Stimulated activated CD4-positive, alpha-beta T cell treated with anti-CD3 and anti-CD28 coated beads, Interleukin-12 subunit alpha, Interleukin-12 subunit beta, amount 100 ng/mL, for 24 hours (primary cell): ENCODE measurements at places on chromosomes 4 and X.

DNA sequence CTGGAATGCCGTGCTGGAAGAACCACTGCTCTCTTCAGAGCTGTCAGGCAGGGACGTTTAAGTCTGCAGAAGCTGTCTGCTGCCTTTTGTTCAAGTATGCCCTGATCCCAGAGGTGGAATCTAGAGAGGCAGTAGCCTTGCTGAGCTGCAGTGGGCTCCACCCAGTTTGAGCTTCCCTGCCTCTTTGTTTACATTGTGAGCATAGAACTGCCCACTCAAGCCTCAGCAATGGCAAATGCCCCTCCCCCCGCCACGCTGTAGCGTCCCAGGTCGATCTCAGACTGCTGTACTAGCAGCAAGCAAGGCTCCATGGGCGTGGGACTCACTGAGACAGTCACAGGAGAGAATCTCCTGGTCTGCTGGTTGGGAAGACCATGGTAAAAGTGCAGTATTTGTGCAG is 34.8 kb upstream of the MUC7 start:
- DNase-seq = no peak

DNA sequence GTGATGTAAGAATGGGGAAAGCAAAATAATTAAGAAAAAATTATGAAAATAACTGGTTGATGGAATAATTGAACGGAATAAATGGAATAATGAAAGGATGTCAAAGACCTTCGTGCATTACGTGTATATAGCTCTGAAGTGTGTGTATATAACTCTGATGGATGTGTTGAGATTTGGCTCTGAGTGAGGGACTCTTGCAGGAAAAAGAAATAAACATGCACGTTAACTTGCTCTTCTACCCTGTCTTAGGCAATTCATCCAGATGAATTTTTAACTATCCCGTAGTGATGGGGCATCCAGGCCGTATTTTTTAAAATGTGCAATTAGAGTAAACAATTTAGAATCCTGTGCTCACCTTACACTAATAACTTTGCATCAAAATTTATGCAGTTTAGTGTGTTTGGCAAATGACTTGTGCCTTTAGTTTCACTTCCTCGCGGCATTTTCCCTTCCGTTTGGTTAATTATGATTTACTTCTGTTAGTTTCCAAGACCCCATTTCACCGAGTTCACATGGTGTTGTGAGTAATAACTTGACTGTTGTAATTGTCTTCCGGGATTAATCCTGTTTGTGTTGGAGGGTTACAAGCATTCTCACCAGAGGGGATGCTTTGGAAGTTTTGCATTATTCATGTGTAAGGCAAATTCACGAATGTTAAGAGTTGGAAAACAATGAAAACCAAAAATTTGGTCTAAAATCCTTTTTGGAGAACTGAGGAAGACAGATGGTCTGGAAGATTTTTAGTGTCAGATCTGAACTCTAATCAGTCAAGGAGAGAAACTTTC is 256.5 kb upstream of the FAT1 start:
- DNase-seq = no peak

DNA sequence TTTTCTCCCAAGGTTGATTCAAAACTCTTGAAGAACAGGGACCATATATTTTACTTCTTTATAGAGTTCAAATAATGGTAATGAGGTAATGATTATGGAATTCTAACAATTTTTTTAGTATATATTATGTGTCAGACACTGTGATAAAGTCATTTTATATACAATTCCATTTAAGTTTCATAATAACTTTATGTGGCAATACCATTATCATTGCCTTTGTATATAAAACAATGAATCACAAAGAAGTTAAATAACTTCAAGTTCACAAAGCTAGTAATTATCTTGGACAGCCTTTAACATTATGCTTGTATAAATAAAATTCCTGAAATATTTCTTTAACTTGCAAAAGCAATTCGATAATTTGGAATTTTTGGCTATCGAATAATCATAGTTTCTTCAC is 20.6 kb downstream of the MAGEC1 start:
- DNase-seq = no peak

- no peak for DNase-seq
Measured at GRCh38 chrX:29903360-29903759, 312.0 kb upstream of the MAGEB2 start.

DNA sequence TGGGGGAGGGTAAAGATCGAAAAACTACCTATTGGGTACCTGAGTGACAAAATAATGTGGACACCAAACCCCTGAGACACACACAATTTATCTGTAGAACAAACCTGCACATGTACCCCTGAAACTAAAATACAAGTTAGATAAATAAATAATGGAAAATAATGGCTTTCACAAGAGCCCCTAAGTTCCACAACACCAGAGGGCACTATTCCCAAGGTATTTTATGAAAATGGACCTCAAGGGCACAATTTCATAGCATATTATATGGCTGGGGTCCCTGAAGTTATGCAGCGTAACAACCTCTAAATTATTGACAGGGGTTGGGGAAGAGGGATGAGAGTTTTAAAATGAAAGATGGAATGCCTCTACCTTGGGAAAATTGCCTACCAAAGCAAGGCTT is 81.3 kb upstream of the TMEM33 start:
- no peak for DNase-seq

- no peak for DNase-seq
Measured at GRCh38 chr4:179165000-179165738, 1722.9 kb upstream of the AGA start.

GRCh38 chr4:42954963-42955669 is 62.6 kb downstream of the GRXCR1 start:
- DNase-seq = no peak

- no peak for DNase-seq
Measured at GRCh38 chrX:88982933-88983332, 235.9 kb downstream of the CPXCR1 start.

GRCh38 chr4:17309567-17310268 is 202.2 kb downstream of the QDPR start:
- DNase-seq = no peak

- DNase-seq = no peak
Measured at GRCh38 chrX:100376576-100376975, 33.5 kb downstream of the PCDH19 start.

- no peak for DNase-seq
Measured at GRCh38 chrX:39176105-39176504, 374.8 kb downstream of the MID1IP1 start.

DNA sequence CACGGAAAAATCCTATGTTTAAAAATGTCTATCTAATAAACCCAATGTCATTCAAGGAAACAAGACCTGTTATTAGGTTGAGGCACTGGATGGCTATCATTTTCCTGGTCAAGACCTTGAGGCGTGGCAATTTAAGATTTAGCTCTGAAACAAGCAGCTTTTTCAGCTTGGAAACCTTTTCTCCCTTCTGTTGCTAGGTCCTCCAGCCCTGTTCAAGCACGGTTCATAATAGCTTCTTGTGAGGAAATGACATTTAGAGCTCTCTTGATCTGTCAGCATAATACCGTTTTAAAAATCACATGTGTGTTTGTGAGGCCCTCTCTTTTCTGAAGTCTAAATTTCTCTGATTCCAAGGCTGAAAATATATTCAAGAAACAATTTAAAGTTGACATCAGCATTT is 133.6 kb upstream of the GRPR start:
- no peak for DNase-seq

- no peak for DNase-seq
Measured at GRCh38 chr4:162938738-162939485, 227.8 kb downstream of the NAF1 start.

- DNase-seq = no peak
Measured at GRCh38 chrX:118727686-118728339, 407 bp downstream of the IL13RA1 start.

DNA sequence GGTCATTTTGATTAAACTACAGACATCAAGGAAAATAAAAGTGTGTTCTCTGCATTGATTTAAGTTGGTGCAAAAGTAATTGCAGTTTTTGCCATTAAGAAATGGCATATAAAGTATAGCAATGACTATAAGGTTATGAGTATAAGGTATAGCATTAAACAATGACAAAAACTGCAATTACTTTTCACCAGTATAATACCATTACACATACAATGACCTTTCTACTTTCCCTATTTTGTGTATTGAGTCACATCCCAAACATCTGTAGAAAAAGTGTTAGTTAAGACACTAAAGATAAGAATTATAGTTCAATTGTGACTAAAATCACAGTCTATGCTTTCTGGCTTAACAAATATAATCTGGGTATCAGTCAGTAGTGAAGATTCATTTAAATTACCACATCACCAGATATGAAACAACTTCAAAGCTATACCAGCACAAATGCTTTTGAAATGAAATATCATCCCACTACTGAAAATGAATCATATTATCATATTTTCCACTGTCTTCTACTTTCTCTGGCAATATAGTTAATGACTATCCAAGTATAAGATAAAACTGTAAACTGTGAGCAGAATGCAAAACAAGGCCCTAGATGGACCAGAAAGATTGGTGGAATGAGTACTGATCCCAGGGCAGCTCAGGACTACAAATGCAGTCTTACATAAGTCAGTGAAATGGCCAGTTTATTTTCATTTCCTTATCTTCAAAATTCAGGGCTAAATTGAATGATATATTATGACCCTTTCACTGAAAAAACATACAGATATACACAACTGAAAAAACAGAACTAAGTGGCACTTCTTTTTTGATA is 241.1 kb downstream of the ANTXR2 start:
- DNase-seq = no peak

GRCh38 chrX:36609616-36610585 is 398.3 kb upstream of the FAM47C start:
- no peak for DNase-seq

GRCh38 chrX:404656-405055 is 17.9 kb upstream of the PPP2R3B start:
- DNase-seq = no peak

DNA sequence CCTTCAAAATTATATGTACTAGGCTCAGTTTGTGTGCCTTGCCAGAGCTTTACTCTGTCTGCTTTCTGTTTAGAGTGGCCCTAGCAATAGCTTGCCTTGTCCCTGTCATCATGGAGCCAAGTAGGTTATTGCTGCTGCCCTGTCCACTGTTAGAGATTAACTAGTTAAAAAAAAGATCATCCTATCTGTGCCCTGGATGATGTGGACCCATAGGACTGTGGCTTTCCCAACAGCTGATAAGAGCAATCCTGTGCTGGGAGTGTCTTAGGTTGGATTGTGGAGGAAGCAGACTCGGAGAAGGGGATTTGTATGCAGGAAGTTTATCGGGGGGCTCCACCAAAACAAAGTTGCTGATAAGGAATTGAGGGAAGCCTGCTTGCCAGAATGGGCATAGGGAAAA is 23.8 kb downstream of the PPP1R2C start:
- DNase-seq = no peak

DNA sequence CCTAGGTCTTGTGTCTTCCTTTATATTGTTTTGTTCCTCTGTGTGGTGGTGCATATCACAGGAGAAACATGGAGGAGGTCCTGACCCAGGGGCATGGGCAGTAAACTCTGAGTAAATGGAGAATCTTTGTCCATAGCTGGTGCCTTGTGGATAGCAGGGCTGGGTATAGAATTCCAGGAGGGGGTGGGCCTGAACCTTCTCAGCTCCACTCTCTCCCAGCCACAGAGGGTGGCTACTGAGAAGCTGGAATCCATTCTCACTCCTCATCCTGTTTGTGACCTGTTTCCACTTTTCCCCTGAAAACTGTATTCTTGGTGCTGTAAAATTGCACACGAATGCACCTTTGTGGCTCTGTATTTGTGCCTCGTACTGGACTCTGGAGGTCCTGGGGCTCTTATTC is 47.7 kb upstream of the ADRA2C start:
- no peak for DNase-seq

- no peak for DNase-seq
Measured at GRCh38 chrX:11050013-11050412, 61.1 kb upstream of the HCCS start.

DNA sequence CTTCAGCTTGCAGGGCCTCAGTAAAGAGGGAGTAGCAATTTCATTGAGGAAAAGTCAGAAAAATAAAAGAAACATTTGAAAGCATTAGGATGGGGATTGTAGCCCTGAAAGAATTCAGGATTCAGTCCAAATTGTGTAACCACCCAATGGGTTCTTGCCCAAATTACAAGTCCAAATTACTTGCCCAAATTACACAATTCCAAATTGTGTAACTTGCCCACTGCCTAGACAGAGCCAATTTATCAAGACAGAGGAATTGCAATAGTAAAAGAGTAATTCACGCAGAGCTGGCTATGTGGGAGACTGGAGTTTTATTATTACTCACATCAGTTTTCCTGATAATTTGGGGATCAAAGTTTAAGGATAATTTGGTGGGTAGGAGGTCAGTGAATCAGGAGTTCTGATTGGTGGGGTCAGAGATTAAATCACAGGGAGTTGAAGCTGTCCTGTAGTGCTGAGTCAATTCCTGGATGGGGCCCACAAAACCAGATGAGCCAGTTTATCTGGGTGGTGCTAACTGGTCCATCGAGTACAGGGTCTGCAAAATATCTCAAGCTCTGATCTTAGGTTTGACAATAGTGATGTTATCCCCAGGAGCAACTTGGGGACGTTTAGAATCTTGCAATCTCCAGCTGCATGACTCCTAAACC is 18.1 kb upstream of the PAGE5 start:
- DNase-seq = no peak

DNA sequence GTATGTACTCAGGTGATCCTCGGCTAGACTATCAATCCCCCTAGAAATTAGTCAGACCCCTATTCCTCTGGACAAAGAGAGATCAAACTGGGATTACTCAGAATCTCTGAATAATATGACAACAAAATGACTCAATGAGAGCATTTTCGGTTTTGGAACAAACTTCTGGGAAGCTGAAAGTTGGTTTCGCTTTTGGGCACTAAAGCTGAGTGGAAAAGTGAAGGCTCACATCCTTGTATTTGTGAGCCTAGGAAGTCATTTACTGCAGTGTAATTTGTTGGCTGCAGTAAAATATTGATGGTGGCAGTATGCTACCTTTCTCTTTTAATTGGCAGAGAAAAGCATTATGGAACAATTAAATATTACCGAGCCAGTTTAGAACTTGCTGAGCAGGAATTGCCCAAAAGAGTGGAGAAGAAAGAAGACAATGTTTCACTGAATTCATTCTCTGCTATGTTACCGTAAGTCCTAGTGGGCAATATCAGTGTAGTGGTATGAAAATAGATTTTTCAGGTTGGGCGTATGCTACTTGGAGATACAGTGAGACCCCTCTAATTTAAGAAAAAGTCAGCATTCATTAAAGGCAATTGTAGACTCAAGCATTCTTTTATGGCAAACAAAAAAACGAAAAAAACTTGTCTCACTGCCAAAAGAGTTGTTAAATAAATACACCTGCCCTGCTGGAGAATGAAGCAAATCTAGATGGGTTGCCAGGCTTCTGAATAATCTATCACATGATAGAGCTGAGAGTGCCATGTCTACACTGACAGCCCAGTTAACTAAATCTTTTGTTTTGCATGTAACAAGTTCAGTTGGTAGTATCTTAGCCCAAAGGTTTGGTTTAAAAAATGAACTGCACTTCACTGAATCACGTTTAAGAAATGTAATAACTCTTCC is 69.6 kb downstream of the AGTR2 start:
- DNase-seq = no peak

- no peak for DNase-seq
Measured at GRCh38 chr4:151532001-151532708, 123.2 kb downstream of the FHIP1A start.

DNA sequence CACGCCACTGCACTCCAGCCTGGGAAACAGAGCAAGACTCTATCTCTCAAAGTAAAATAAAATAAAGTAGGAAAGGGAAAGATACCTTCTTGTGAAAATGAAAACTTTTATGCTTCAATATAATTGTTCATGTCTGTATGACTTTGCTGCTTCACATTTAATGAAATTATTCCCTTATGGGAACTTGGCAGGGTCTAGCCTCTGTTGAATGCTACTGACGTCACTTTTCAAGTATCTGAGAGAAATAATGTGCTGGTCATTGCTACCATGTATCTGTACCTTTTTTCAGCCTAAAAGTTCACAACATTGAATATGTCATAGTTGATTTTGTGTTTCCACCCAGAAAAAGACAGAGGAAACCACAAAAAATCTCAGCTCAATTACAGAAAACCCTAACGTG is 65.2 kb downstream of the PRDM5 start:
- DNase-seq = no peak
